ENCODE measurements at places on chromosomes 3 and 15.

DNA sequence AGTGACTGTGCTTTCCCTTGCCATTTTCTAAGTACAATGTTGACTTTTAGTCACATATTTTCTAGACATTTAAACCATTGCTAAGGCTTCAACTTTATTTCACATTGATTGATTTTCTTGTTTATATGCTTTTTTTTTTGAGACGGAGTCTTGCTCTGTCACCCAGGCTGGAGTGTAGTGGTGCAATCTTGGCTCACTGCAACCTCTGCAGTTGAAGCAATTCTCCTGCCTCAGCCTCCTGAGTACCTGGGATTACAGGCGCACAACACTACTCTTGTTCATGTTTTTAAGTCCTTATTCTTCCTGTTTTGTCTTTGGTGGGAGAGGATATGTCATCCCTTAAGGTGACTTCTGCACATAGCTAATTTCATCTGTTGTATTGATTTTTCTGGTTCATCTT is 74.9 kb upstream of the LRRFIP2 start:
- DNase-seq: no peak

DNA sequence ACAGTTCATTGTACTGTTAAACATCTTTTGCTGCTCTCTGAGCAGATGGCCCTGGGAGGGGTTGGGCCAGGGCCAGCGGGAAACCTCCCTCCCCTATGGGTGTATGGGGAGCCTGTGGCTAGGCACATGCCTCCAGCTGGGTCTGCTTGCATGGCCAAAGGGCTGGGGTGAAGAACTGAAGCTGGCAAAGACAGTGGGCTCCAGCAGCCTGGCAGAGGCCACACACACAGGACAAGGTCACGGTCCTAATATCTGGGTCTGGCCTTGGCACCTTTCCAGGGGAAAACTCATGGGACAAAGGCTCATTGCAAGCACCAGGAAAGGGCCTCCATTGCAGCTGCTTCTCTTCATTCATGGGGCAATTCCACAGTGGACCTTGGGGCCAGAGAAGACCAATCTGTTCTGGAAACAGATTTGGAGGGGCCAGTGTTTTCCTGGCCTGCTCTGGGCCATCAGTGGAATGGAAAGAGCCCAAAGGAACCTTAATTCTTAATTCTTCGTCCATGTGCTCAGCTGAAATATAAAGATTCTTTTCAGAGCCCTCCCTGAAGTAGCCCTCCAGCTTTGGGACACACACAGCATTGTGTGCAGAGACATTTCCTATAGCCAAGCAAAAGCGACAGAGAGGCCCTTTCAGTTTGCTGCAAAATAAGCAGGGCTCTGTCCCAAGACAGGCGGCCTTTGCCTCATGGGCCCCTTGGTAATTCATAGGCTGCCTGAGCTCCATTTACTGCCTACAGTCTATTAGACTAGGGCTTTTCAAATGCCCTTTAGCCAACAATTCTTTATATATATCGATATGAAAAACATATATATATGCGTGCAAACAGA is 11.3 kb upstream of the LIMD1 start:
- peak; percentile 7 for DNase-seq

- DNase-seq: no peak
Measured at GRCh38 chr3:8780279-8780678, 10.9 kb upstream of the OXTR start.

- DNase-seq: no peak
Measured at GRCh38 chr3:7204848-7205156, 343.9 kb downstream of the GRM7 start.

DNA sequence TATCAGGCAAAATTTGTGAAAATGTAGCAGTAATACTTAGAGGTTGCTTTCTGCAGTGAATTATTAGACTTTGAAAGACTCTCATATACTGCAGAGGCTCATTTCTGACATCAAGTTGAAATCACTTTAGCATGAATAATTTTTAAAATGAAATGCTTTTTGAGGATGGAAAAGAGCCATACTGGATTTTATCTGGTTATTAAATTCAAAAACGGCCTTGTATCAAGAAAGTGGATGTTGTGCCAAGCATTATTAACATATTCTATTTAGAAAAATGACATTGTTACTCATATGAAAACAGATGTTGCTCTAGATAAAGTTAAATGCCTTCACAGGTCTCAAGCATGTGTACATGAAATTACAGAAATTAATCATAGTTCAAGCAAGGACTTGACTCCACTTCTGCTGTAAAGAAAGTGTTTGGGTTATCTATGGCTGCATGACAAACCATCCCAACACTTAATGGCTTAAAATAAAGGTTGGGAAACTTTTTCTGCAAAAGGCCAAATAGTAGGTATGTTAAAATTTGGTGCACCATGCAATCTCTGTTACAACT is 64.5 kb upstream of the ZNF280D start:
- DNase-seq: no peak

GRCh38 chr15:68209735-68210408 is 4.7 kb upstream of the CALML4 start:
- DNase-seq: no peak

- DNase-seq: no peak
Measured at GRCh38 chr3:46401579-46401978, 5.3 kb downstream of the CCR5AS start.

GRCh38 chr3:171284308-171285075 is 175.7 kb downstream of the TNIK start:
- DNase-seq: no peak

DNA sequence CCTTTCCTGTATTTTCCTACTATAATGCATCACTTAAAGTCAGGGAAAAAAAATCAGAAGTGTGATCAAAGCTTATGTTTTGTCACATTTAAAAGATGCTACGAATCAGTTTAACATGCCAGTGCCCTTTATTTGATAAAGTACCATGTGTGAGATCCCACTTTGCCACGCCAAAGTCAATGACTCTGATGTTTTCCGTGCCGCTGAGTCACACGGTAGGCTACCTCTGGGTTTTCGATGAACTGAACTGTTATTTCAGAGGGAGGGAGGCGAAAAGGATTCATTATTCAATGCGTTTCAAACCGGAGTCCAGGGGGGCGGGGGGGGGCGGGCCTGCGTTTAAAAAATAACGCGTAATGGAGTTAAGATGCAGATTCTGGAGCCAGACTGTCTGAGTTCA is 203.0 kb downstream of the ABHD5 start:
- DNase-seq: no peak

DNA sequence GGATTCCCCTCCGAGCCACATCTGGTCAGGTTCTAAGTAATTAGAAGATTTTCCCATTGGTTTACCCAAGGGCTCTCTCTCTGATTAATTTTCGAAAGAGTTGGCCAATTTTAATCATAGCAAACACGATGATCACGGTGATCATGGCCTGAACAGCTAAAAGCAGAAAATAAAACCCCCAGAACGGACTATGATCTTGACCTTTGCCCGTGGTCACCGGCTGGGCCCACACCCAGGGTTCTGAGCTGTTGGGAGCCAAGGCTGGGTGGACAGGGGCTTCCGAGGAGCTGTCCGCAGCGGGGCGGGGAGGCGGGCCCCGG is 2.6 kb downstream of the GP5 start:
- no peak for DNase-seq

DNA sequence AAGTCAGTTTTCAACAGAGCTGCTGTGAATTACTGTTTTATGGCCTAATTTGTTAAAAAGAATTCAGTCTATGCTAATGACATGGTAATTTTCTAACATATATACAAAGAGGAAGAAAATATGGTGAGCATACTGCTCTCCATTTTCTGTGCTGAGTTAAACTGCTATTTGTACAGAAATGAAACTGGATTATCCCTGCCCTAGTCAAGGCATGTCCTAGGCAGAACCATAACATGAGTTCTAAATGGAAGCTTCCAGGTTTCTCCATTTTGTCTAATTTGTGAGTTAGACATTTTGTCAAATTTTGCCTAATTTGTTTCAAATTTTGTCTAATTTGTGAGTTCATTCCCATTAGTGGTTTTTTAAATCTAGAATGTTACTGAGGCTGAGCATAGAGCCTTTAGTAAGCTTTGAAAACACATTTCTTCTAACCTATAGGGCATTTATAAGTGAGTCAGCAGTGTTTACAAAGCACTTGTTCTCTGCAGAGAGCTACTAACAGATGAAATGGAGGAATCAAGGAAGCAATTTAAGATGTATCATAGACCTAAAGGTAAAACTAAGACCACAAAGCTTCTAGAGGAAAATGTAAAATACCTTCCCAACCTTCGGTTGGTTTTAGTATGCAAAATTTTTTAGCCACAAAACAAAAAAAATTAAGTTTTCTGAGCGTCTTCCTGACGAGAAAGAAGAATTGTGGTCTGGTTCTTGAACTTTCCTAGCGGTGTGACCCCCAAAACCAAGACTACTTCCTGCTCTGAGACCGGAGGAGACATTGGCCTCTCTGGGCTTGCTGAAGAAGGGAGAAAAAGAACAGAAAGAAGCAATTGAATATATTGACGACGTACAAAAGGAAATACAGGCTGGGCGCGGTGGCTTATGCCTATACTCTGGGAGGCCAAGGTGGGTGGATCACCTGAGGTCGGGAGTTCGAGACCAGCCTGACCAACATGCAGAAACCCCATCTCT is 9.8 kb downstream of the P2RY14 start:
- no peak for DNase-seq

- DNase-seq: no peak
Measured at GRCh38 chr3:181565416-181565815, 146.3 kb upstream of the SOX2 start.

DNA sequence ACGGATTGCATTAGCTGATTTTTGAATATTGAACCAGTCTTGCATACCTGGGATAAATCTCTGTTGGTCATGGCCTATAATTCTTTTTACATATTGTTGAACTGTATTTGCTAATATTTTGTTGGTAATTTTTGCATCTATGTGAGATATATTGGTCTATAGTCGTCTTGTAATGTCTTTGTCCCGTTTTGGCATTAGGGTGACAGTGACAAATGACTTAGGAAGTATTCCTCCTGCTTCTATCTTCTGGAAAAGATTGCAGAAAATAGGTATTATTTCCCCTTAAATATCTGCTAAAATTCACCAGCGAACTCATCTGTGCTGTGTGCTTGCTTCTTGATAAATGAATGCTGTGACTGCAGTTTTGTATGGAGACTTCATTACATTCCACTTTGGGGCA is 23.7 kb downstream of the MUC20 start:
- no peak for DNase-seq

DNA sequence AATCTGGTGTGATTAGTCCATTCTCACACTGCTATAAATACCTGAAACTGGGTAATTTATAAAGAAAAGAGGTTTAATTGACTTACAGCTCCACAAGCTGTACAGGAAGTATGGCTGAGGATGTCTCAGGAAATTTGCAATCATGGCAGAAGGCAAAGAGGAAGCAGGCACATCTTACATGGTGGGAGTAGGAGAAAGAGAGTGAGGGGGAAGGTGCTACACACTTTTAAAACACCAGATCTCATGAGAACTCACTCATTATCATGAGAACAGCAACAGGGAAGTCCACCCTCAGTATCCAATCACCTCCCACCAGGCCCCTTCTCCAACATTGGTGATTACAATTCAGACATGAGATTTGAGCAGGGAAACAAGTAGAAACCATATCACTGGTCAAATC is 24.0 kb upstream of the ACP3 start:
- no peak for DNase-seq

DNA sequence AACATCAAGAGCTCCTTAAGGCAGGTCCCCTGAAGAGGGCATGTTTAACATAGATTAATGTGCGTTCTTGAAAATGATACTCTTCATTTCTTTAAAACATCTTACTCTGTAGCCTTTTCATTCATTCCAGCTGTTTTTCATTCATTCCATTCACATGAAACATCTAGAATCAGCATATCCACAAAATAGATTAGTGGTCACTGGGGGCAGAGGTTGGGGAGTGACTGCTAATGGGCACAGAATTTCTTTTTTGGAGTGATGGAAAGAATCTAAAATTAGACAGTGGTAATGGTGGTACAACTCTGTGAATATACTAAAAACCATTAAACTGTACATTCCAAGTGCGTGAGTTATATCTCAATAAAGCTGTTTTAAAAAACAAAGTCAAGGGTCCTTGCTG is 15.4 kb upstream of the CXCR6 start:
- DNase-seq: no peak

- DNase-seq: no peak
Measured at GRCh38 chr3:102018551-102018950, 169.2 kb downstream of the NFKBIZ start.

GRCh38 chr15:81095690-81096365 is 38.2 kb upstream of the CFAP161 start:
- DNase-seq: no peak

- no peak for DNase-seq
Measured at GRCh38 chr3:119927190-119927589, 145.3 kb downstream of the NR1I2 start.

- DNase-seq: peak; percentile 1
Measured at GRCh38 chr15:94535298-94536048, 304.1 kb downstream of the MCTP2 start.

DNA sequence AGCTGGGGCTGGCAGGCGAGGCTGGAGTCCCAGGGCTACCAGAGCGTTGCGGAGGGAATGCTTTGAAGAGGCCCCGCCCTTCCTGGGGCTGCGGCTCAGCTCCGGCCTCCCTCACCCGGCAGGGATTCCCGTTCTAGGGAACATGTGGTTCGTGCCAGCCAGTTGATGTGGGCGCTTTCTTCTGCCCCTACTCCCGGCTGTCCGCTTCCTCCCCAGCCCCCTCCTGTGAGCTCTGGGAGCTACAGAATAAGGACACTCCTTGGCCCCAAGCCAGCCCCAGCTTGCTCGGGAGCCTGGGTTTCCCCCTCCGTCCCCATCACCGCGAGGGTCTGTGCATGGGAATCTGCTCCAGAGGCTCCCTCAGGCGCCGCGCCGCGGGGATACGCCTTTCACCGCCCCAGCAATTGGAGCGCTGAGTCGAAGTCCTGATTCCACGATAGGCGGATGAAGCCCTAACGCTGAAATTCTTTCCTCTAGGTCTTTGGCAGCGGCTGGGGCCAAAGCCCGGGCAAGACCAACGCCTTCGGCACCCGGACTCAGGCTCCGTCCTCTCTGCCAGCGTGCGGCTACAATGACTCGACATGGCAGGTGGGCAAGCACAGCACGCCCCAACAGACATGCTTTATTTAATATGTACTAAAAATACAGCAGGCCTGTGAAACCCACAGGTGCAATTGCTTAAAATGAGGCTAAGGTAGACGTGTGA is 69.5 kb downstream of the KLF15 start:
- DNase-seq: no peak

GRCh38 chr15:68897016-68897415 is 33.3 kb upstream of the SPESP1 start:
- no peak for DNase-seq

GRCh38 chr3:170867143-170867937 is 2.7 kb downstream of the RPL22L1 start:
- DNase-seq: no peak
